ENCODE measurements at places on chromosomes 1 and 21.

DNA sequence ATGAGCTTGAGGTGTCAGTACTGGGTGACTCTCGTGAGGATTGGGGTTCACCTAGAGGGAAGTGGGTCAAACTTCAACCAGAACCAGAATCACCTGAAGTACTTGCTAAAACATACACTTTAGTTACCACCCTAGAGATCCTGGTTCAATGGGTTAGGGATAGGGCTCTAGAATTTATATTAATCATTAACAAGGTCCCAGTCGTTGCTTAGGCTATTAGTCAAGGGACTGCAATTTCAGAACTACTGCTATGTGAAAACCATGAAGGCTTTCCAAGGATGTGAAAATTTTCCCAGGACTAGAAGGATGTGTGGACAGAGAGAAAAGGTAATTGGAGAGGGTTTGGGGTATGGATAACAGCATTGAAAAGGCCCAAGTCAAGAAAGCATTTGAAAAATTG lies 162.6 kb downstream of the GRIK1 start:
- DNase-seq, result no peak

DNA sequence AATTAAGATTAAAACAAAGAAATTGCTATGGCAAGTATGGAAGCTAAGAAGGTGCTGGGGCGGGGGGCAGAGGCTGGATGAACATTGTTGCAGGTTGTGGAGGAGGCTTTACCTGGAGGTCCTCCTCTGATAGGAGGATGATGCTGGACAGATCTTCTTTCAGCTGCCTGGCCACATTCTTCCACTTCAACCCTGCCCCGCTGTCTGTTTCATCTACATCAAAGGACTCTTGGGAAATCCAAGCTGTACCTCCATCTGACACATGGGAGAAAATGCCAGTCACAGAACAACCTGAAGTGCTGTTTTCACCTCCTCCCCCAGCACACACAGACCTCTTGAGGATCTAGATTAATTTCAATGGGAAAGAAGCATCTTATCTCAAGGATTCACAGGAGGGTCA lies 5.3 kb downstream of the DFFA start:
- DNase-seq, result no peak

- peak; percentile 61 for DNase-seq
These were observed 730 bp upstream of the PHF13 start for GRCh38 chr1:6612641-6613360.

- no peak for DNase-seq
These were observed 79.6 kb downstream of the SLC45A1 start for GRCh38 chr1:8397511-8397910.

GRCh38 chr1:169689395-169689794 lies 22.0 kb downstream of the SELL start:
- DNase-seq, result no peak

- DNase-seq, result peak; percentile 14
These were observed 15.0 kb upstream of the PRDM16 start for GRCh38 chr1:3053986-3054385.

DNA sequence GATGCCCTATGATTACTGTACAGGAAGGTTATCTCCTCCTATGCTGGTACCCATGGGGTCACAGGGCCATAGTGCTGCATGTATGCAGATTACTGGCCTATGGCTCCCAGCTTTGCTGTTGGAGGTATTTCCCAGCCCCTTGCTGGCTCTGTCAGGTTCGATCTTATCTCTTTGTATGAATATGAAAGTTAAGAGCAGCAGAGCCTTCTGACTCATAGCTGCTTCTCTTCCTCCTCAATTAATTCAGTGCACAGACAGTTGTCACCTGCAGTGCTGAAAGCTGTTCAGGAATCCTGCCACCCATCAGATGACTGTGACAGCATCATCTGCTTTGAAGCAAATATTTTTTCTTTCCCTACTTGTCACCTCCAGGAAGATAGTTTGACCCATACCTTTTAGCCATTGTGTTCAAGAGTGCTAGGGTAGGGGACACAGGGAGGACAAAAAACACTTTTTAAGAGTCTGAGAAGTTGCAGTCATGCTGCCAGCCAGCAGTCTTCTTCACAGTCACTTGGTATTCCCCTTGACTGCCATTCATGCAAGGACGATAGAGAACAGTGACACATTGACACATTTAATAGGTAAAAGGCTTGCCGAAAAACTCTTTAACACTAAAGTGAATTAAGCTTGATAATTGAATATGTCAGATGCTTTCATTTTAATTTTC lies 73.1 kb downstream of the KIF1B start:
- no peak for DNase-seq

DNA sequence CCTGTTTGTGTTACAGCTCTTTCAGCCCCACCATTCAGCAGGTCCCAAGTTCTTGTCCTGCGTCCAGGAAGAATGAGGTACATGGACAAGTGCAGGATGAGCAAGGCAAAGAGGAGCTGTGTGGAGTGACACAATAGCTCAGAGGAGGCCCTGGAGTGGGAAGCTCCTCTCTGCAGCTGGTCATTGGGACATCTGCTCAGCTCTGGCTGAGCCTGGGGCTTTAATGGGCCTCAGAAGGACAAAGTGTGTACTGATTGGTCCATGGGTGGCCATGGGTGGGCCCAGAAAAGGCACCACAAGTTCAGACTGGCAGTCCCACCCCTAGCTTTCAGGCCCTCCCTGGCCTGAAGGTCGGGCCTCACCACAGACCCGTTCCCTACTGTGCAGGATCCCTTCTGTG lies 14.7 kb upstream of the HYI start:
- no peak for DNase-seq

DNA sequence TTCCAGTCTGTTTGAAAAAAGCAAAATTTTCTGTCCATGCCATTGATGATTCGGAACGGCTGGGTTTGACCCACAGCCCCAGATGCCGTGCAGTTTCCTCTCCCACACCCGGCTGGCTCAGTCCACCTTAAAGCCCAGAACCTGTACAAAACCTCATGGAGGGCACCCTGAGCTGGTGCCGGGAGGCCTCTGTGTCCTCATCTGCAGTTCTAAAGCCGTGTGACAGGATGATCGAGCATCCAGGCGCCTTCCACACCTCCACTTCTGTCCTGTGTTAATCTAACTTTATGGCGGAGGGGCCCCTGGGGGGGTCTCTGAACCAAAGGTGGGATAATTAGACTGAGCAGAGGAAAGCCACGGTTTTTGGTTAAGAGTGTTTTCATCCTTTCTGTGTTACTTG lies 49.6 kb downstream of the SLC37A1 start:
- peak; percentile 3 for DNase-seq

DNA sequence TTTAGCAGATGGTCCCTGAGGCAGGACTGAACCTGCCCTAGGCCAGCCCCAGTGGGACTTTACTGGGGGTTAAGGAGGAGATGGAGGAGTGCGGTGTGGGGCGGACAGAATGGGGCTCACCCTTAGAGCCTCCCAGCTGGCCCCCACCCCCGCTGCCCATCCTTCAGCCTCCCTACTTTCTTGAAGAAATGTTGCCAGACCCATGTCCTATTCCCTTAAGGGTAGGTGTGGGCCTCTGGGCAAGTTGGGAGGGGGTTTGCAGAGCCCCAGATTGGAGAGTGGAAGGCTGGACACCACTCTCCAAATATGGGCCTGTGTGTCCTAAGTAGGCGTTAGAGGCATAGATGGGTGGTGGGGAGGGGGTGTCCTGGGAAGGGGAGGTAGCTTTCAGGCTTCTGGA lies 19.2 kb upstream of the EPS8L3 start:
- DNase-seq, result peak; percentile 16

DNA sequence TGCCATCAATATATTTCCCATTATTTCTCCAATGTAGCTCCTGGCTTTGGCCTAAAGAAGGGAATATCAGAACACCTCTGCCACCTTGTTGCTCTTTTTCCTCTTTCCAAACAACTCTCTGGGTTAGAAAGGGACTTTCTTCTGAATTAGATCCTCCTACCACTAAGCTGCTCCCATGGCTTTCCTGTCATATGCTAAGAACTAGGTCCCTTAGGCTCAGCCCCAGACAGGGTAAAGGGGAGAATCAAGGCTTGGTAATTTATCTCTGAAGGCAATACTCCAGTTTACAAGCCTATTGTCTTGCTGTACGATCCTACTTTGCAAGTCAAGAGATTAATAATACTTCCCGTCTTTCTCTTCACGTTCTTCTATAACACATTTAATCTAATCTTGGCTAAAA lies 373.2 kb upstream of the DAB1 start:
- no peak for DNase-seq

GRCh38 chr21:31875496-31876015 lies 2.7 kb downstream of the HUNK start:
- DNase-seq, result peak; percentile 76

GRCh38 chr1:198254948-198255347 lies 98.2 kb downstream of the NEK7 start:
- no peak for DNase-seq

DNA sequence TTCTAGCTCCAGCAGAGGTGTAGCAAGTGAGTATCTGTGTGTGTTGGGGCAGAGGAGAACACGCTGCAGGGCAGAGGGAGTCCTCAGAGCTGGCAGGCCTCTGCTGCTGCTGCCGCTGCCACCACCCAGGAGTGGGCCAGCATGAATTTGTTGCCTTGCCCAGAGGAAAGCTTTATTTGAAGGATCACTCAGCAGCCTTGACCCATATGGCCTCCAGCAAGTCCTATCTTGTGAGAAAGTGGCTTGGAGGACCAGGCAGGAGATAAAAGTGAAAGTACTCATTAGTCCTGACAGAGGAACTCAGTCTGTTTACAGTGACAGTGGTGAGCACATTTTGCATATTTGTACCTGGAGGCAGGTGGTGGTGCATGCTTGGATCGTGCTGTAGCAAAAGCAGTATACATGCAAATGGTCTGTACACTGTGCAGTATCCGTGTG lies 3.1 kb downstream of the TRAF5 start:
- no peak for DNase-seq

- no peak for DNase-seq
These were observed 225.7 kb upstream of the AJAP1 start for GRCh38 chr1:4428711-4429110.

- DNase-seq, result no peak
These were observed 327.1 kb upstream of the FMN2 start for GRCh38 chr1:239764546-239764945.

DNA sequence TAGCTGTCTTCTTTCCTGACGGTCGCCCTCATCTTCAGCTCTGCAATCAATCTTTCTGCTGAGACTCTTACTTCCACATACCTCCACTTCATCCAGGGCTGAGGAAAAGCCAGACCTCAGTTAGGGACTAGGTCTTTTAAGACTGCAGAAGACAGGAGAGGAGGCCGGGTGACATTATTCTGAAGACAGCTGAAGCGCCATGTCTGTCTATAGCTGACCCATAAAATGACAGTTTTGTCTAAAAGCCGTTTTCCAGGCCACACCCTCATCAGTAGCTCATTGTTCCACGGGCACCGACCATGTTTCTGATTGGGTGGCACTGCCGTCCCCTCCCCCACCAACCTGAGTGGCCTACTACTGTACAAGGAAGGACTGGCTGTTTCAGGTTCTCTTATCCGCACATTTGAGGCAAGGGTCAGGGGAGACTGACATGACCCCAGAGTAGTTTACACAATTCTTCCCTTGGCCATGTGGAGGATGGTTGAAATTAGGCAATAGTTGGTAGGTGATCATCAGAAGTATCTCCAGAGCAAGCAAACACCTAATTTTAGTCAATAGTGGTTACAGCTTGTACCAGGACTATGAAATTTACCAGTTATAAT lies at the start of gene ADCY10:
Gene ADCY10 (minus strand): TSS at position 240 of the 602 bp plus-strand sequence. CDS start 8,994 bp downstream, outside the sequence.
- no peak for DNase-seq

- no peak for DNase-seq
These were observed 50.6 kb downstream of the CHML start for GRCh38 chr1:241589521-241589920.

DNA sequence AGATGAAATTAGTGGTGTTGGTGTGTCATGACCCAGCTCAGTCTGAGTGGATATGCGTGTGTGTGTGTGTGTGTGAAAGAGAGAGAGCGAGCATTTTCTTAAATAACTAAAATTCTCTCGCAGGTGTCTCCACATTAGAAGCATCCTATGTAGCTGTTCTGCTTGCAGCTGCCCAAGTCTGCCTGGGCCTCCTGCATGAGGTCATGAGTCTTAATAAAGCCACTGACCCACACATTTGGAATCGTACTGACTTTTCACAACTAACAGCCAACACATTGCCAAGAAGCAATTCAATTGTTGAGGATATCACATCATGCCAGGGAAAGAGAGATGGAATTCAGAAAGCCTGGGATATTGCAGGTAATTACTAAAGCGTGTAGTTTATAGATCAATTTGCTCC lies 238.2 kb upstream of the AJAP1 start:
- no peak for DNase-seq

DNA sequence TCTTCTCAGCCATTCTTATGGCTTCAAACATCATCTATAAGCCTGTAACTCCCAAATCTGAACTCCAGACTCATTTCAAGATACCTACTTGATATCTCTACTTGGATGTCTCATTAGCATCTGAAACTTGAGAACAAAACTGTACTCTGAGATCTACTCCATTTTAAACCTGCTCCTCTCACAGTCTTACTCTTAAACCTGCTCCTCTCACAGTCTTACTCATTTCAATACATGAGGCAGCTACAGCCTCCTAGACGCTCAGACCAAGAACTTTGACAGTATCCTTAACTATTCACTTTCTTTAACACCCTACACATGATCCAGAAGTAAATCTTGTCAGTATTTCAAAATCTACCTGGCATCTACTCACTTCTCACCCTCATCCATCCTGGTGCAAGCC lies 54.3 kb downstream of the NBPF6 start:
- no peak for DNase-seq

GRCh38 chr1:193030280-193030679 lies 28.9 kb downstream of the UCHL5 start:
- DNase-seq, result no peak

DNA sequence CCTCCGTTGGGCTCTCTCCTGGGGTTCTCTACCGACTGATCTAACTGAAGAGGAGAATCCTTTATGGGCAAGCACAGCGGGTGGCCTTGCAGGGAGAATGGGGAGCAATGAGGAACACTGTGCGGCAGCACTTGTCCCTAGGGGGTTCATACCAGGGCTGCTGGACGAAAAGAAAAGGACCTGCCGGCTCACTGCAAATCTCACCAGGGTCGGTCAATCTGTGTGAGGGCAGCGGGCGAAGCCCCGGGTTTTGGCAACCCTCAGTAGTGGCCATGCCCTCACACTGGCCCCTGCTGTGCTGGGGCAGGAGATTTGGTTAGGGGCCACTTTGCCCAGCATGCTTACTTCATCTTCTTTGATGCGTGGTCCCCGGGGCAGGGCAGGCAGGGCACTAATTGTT lies 5.9 kb downstream of the LHX9 start:
- DNase-seq, result no peak

GRCh38 chr1:160605792-160606479 lies 26.6 kb upstream of the CD84 start:
- DNase-seq, result no peak

DNA sequence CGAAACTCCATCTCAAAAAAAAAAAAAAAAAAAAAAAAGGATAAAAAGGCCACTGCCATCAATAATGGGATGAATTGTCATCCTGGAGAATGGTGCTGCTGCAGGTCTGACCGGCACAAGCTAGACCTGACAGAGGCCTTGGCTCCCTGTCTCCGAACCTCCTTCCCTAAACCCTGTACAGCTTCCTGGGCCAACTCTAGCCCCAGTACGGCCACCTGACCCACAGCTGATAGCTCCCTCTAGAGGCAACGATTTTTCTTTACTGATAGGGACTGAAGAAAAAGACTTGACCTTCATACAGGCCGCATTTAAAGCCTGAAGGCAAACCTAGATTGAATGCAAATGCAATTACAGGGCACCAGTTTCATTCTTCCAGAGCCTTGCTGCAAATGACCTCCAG lies 30.7 kb downstream of the NOL9 start:
- no peak for DNase-seq

Measured in left hindlimb (tissue), 1 donor.